ENCODE measurements at places on chromosomes 5 and 9. TPM values are rescaled to one million over a fixed set of nuclear protein-coding genes. Genes with fewer than 3 reads are reported as not detected.

- DNase-seq = no peak
Observed at GRCh38 chr5:76747706-76748105, 31.8 kb downstream of the F2R start.

DNA sequence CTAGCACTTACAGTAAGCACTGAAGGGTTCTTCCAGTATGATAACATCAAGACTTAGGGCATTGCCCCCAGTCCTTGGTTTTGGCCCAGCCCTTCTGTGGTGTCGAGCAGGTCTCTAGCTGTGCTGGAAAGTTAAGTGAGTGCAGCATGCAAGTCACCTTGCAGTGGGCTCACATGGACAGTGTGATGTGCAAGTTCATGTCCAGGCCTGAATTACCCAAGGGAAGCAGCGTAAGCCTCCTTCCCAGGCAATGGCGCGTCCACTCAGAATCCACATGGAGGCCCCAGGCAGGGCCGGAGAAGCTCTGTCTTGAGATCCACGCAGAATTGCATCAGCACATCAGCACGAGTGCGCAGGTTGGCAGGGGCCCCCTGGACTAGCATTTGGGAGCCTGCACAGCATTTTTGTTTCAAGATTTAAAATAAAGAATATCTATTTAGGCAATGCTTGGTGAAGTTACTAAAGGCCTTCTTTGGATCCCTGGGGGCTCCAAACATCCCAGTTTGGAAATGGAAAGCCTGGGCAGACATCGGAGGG lies 108.4 kb upstream of the ALDH1B1 start:
- DNase-seq = no peak

DNA sequence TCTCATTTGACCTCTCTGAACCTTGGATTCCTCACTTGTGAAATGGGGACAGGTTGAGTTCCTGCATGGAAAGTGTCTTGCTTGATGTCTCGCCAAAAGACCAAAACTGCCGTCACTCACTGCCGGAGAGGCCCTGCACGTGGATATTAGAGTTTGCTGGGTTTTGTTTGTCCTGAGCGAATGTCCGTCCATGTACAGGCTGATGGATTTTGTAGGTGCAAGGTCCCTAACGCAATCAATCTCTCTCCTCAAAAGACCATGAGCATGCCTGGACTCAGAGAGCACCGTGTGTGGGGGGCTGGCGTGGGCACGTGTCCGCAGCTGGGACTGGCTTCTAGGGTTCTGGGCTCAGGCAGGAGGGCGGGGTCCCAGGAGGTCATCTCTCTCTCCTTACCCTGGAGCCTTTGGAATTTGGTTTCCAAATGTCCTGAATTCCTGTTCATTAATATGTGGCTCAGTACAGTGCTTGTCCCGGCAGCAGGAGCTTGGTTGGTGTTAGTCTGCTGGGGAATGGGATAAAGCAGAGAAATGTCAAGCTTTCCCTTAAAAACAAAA lies 146.0 kb upstream of the IER5L start:
- no peak for DNase-seq

- DNase-seq = no peak
Observed at GRCh38 chr9:137486141-137486490, 27.0 kb upstream of the NSMF start.

- no peak for DNase-seq
Observed at GRCh38 chr9:94936419-94936818, 209.9 kb downstream of the AOPEP start.

GRCh38 chr9:107281184-107281583 lies 1.9 kb upstream of the RAD23B start:
- DNase-seq = no peak

GRCh38 chr5:73491155-73491554 lies 7.1 kb upstream of the BTF3 start:
- no peak for DNase-seq

DNA sequence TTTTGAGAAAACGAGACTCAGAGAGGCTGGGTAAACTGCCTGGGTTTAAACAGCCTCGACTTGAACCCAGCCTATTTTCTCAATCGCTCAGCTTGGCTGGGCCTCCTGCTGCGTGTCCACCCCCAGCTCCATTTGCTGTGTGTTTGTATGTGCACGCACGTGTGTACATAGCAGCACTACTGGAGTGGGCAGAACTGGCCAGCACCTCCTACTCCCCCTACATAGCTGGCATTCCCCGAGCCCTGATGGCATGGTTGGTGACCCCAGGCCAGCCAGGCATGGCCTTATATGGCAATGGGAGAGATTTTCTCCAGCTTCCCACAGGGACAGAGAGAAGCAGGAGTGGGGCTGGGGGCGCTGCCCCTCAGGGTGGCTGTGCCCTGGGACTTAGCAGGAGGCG lies 4.1 kb downstream of the AIF1L start:
- peak; percentile 97 for DNase-seq

- peak; percentile 87 for DNase-seq
Observed at GRCh38 chr5:131795879-131796792, 681 bp downstream of the FNIP1 start.

DNA sequence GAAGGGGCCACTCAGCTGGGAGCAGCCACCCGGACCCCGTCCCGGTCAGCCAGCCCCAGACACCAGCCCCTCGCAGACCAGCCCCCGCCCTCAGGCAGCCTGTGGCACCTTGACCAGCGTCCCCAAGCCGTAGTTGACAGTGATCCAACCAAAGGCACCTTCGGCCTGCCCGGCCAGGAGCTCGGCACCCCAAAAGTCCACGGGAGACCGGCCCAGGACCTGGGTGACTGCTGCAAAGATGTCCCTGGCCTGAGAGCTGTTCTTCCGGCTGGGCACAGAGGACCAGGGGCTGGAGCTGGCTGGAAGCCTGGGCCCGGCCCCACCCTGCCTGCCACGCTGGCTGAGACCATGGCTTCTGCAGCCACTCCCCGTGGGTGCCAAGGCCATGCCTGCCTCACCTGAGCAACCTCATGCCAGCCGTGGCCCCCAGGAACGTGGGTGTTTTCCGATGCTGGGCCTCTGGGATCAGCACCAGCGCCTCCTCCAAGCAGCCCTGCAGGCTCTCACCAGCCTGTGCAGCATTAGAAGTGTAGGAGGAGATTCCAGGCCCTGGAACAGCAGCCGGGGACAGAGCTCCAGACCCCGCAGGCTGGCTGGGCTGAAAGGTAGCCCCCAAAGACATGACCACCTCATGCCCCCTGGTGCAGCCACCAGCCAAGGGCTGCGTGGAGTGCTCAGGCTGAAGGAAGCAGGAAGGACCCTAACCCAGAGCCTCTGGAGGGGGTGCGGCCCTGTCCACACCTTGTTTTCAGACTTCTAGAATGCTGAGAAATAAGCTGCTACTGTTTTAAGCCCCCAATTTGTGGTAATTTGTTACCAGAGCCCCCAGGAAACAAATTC lies 4.2 kb downstream of the ENTPD8 start:
- DNase-seq = no peak

GRCh38 chr5:98770209-98770910 lies 3.1 kb upstream of the RGMB start:
- peak; percentile 60 for DNase-seq

MYO10 gene
- 57.8 TPM for total RNA-seq

ENTPD8 gene
- total RNA-seq = not detected

MEIKIN gene
- not detected for total RNA-seq
